Immature natural killer cell (primary cell): ENCODE measurements at places on chromosomes 12 and 14. TPM values are rescaled to one million over a fixed set of nuclear protein-coding genes. Genes with fewer than 3 reads are reported as not detected.

GRCh38 chr12:94982456-94982855 is 21.0 kb downstream of the NDUFA12 start:
- no peak for DNase-seq

DNA sequence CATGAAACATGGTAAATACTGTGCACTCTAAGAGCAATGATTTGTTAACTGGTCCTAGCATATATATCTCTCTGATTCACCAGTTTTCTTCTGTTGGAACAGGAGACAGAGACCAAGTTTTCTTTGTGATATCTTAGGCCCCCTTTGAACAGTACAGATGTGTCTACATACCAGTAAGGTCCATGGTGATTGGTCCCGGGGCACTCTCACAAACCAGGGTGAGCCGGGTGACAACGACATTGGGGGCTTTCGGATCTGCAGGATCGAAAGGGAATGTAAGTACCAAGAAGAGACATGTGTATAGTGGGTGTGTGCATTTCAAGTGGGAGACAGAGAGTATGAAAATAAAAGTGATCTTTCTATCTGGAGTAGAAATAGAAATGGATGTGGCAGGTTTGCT is 11.3 kb upstream of the ERP27 start:
- DNase-seq = no peak

- DNase-seq = no peak
Measured at GRCh38 chr14:91061056-91061887, 831 bp upstream of the RPS6KA5 start.

DNA sequence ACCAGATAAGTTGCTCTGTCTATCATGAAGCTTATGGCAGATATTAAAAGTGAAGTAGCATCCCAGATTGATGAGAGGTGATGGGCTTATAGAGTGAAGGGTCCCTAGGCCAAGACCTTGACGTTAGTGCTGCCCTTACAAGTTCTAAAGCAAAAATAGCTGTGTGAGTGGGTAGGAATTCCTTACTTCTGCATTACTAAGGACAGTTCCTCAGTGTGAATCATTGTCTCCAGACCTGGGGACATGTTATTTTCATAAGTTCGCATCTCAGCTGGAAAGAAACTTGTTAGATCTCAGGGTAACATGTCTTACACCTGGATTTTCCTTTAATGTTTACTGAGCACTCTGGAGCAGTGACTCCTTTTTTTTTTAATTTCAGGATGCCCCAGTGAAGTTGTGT is 28.7 kb downstream of the MAPKAPK5 start:
- no peak for DNase-seq

DNA sequence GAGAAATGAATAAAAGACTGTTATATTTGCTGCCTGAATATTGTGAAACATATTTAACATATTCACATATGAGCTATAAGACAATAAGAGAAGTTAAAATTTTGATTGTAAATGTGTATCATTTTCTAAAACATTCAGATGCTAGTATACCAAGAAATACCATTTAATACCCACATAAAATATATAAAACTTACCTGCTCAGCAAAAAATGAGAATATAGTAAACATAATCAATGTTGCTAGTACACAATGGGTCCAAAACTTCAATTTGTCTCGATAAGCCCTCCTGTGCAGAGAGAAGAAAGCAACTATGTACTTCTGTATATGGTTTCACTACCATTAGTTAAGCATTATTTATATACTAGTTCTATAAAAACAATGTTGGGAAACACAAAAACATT is 9.6 kb upstream of the SYCP3 start:
- DNase-seq = no peak

GRCh38 chr12:114933428-114934160 is 249.6 kb upstream of the TBX3 start:
- DNase-seq = no peak

GRCh38 chr14:100287202-100287997 is 18.8 kb downstream of the SLC25A29 start:
- DNase-seq = no peak

DNA sequence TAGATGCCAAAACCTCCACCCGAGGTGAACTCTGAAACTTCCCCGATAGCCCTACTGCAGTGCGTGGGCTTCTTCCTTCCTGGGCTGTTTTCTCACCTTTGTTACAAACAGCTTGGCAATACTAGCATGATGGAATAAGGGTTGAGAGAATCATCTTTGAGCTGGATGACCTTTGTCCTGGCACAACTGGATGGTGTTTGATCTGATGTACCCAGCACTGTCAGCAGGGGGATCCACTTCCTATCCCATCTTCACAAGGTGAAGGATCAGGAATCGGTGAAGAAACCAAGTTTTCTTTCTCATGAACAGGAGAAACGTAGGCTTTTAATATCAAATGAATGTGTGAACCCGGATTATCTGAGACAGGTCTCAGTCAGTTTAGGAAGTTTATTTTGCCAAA is 19.5 kb upstream of the LRRC10 start:
- DNase-seq = no peak

- no peak for DNase-seq
Measured at GRCh38 chr12:14886271-14886670, 617 bp upstream of the MGP start.

DNA sequence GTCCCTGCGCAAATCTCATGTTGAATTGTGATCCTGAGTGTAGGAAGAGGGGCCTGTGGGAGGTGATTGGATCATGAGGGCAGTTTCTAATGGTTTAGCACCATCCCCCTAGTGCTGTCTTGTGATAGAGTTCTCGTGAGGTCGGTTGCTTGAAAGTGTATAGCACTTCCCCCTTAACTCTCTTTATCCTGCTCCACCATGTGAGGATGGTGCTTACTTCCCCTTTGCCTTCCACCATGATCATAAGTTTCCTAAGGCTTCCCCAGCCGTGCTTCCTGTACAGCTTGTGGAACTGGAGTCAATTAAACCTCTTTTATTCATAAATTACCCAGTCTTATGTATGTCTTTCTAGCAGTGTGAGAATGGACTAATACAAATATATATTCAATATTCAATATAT is 303.7 kb upstream of the SEL1L start:
- no peak for DNase-seq

DNA sequence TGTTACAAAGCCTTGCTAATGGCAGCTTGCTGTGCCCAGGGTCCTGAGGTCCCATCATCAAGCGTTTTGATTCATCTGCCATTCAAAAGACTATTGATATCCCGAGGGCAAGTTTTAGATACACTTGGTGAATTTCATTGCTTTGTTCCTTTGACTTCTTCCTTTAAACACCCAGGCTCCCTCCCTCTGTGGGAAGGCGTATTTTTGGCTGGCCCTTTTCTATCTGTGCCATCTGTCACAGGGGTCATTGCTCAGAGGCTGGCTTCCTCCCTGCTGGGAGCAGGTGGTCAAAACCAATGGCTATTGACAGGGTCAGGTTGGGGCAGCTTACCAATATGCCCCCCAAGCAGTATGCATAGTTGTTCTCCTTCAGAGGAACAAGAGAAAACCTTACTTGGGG is 40.0 kb downstream of the SCN8A start:
- no peak for DNase-seq

DNA sequence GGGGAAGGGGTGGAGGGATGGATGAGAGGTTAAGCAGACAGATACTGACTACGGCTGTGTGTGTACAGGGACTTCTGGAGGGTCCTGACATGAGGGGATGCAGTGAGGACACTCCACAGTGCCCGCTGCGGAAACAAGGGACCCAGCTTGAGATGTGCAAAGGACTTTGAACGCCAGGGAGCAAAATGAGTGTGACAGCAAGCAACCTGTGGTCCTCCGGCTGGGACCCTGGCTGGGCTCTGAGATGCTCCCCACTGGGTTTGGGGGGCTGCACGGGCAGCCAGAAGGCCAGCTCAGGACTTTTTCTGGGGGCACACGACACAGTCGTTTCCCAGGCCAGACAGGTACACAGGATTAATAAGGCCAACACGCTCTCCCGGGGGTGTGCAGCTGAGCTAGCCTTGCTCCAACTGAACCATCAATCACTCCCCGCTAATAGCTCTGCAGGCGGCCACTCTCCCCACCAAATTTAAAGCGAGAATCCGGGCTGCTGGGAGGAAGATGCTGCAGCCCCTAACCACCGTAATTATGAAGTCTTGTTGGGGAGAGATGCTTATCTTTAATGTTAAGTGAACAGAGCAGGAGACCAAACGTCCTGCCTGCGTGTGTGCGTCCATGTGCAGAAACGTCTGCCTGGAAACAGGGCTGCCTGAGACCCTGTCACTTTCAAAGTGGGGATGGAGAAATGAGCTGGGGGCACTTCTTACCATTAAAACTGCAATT is 51.6 kb upstream of the DLK1 start:
- no peak for DNase-seq

DNA sequence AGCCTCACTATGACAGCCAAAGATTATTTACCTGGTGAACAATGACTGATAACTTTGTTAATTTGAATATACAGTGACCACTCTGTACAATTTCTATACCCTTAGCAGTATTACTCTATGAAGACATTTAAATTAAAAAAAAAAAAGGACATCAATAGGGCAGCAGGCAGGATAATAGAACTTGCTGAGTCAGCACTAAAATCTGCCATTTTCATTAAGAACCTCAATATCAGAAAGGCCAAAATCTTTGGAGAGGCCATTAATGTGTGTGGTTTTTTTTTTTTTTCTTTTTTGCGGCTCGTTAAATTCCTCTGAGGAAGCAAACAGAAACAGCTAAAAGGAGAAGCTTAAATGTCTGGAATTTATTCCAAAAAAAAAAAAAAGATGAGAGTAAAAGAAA is 73.7 kb downstream of the FOXN3 start:
- no peak for DNase-seq

DNA sequence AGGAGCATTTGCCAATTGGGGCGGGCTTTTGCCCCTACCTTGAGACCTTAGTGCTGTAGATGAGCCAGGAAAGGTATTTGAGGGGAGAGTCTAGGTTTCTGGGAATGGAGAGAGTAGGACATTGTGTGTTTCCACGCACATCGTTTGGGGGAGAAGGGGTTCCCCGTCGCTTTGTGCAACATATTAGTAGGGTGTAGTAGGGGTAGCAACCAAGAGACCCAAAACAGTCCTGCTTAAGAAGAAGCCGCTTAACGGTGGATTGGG is 694 bp upstream of the PTGES3 start:
- DNase-seq = no peak

DNA sequence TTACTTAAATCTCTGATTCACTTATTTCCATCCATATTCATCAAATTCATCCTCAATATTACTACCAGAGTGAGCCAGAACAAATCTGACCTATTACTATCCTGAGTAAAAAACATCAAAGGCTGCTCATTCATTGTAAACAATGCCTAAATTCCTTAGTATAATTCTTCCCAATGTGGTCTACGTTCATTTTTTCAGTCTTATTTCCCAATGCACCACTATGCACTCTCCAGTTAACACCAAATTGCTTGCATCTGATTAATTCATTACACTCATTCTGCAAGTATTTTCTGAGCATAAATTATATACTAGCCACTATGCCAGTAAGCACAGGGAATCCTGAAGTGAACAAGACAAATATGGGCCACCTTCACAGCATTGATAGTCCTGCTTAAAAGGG is 110.0 kb downstream of the EPS8 start:
- no peak for DNase-seq

DNA sequence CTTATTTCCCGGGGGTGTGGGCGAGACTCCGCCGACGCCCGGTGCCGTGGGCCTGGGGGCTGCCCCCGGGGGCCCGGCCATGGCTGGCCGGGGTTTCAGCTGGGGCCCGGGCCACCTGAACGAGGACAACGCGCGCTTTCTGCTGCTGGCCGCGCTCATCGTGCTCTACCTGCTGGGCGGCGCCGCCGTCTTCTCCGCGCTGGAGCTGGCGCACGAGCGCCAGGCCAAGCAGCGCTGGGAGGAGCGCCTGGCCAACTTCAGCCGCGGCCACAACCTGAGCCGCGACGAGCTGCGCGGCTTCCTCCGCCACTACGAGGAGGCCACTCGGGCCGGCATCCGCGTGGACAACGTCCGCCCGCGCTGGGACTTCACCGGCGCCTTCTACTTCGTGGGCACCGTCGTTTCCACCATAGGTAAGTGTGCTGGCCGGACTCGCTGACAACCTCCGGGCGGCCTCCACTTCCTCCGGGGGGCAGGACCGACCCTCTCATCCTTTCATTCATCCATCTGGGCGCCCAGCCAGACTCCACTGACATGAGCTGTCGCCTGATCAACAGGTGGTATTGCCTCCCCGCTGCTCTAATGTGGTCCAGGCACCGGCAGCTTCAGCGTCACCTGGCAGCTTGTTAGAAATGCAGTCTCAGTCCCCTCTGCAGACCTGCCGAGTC is 467 bp downstream of the KCNK13 start:
- DNase-seq = no peak

DNA sequence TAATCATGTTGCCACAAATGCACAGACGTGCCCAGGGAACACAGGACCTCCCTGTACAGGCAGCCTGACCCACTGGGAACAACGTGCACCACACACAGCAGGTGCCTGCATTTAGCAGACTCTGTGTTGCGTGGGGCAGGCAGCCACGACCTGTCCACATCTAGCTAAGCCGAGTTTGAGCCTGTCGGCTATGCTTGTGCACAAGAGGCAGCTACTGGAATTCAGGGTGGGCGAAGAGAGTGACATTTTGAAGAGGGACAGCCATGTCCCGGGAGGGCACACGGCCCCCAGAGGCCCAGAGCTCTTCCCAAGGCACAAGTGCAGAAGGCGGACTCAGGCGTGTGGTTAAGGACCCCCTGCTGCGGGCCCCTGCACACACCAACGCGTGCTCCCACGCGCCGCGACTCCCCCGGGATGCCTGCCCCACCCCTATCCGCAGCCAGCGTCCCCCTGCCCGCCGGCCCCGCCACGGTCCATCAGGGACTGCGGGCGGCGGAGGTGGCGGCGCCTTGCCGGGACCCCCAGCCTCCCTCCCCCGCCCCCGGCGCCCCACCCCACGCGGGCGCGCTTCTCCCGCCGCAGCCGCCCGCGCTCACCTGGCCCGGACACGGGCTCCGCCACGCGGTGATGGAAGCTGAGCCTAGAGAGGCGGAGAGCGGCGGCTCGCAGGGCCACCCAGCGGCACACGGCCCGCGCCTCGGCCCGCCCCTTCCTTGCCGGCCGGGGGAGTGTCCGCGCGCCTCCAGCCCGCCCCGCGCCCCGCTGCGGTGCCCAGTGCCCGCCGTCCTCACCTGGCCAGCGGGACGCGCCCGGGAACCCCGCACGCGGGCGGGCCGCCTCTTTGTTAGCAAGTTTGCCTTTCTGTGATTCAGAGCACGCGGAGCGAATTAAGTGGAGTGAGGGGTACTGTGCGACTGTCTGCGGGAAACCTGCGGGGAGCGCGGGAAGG is 125.3 kb upstream of the PRMT8 start:
- no peak for DNase-seq

DNA sequence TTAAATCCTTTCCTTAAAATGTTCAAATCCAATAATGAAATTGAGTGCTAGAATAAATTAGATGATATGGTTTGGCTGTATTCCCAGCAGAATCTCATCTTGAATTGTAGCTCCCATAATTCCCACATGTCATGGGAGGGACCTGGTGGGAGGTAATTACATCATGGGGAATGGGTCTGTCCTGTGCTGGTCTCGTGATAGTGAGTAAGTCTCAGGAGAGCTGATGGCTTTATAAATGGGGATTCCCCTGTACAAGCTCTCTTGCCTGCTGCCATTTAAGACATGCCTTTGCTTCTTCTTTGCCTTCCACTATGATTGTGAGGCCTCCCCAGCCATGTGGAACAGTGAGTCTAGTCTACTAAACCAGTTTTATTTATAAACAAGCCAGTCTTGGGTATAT is 508.5 kb downstream of the ETNK1 start:
- DNase-seq = no peak

Gene PPP1R1A
- not detected for polyA plus RNA-seq

Gene RGS6
- not detected for polyA plus RNA-seq

Gene JAG2
- not detected for polyA plus RNA-seq
